Stimulated activated CD4-positive, alpha-beta T cell treated with anti-CD3 and anti-CD28 coated beads, Interleukin-1b, Interleukin-23, amount 100 ng/mL, for 4 hours (primary cell): ENCODE measurements at places on chromosomes 5 and 9.

GRCh38 chr9:128193469-128194096 is 2.2 kb upstream of the CIZ1 start:
- DNase-seq: no peak

GRCh38 chr5:38319491-38319890 is 61.1 kb downstream of the EGFLAM start:
- no peak for DNase-seq

GRCh38 chr9:116303270-116303669 is 149.7 kb downstream of the PAPPA start:
- DNase-seq: no peak

DNA sequence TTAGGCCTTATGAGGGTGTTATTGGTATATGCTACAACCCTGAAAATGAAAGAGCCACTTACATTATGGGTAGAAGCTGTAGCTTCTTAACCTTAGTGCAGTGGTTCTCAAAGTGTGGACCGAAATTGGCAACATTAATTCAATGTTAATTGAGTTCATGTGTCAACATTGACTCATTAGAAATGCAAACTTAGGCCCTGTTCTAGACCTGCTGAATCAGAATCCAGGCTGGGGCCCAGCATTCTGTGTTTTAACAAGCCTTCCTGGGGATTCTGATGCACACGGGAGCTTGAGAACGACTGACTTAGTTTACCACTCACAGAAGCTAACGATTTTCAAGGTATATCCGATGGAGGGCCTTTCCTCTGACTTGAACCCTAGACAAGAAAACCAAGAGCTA is 7.3 kb downstream of the VLDLR start:
- DNase-seq: no peak

DNA sequence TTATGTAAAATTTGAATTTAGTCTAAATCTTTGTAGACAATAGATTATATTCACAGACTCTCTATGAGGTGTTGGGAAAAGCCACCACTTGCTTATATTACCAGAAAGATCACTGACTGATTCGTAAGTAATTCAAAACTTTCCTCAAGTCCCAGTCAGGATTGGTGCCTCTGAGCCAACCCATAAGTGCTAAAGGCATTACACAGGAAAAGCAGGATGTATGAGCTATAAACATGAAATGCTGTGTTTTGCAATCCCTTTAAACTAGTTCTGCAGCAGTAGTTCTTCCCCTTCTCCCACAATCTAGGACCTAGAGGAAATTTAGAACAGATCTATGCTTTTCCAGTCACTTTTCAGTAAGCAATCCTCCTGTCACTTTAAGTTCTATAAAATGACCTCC is 48.0 kb downstream of the SHLD3 start:
- DNase-seq: no peak

DNA sequence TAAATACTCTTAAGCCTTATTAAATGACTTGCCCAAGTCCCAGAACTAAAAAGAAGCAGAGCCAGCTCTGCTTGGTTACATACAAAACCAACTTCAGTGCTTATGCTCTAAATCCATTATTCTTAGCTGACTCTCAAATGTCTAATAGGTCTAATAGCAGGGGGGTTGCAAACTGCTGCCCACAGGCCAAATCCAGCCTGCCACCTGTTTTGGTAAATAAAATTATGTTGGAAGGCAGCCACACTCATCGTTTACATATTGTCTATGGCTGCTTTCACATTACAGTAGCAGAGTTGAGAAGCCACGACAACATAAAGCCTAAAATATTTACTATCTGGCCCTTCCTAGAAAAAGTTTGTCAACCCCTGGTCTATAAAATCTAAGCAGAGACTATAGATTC is 69.0 kb downstream of the KLHL3 start:
- DNase-seq: no peak

DNA sequence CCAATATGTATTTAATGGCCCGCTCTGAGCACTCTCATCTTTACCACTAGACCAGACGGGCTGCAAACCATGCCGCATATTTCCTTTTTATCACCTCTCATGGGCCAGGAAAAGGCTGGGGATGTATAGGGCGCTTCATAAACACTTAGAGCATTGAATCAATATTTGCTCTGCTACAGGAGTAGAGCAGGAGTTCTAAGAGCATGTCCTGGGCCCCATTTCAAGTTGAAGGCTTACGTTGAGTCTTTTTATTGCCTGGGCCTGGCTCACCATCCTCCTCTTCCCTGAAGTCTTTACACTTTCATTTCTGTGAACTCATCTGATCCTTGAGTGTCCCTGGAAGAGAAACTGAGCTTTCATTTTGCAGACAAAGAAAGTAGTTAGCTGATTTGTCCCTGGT is 112.4 kb downstream of the FSTL4 start:
- no peak for DNase-seq
